ENCODE measurements at places on chromosomes 3 and 15. TPM values are rescaled to one million over a fixed set of nuclear protein-coding genes. Genes with fewer than 3 reads are reported as not detected.

DNA sequence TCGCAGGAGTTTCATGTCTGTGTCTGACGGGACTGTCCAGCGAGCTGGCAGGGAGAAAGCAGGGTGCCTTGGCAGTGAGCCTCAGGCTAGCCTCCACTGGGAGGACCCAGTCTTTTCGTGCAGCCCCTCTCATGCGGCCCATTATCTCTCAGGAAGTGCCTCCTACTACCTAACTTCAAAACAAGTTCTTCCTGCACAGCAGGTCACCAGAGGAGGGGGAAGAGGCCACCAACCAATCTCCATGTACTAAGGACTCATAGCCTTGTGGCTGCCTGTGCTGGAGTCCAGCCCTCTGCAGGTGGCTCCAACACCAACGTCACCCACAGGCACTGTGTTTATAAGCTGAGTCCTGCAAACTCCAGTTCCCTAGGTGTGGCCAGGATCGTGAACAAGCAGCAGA is 4.8 kb downstream of the VIPR1 start:
- DNase-seq = peak; percentile 27

DNA sequence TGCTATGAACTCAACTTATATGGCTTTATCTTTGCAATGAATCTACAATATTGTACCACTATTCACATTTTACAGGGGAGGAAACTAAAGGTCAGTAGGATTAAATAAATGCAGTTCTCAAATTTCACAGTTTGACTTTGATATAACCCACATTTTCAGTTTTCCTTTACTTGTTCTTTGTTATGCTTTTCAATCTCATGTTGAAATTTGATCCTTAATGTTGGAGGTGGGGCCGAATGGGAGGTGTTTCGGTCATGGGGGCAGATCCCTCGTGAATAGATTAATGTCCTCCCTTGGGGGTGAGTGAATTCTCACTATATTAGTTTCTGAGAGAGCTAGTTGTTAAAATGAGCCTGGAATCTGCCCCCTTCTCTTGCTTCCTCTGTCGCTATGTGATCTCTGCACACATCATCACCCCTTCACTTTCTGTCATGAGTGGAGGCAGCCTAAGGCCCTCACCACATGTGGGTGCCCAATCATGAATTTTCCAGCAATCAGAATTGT is 44.7 kb downstream of the CD200 start:
- no peak for DNase-seq

DNA sequence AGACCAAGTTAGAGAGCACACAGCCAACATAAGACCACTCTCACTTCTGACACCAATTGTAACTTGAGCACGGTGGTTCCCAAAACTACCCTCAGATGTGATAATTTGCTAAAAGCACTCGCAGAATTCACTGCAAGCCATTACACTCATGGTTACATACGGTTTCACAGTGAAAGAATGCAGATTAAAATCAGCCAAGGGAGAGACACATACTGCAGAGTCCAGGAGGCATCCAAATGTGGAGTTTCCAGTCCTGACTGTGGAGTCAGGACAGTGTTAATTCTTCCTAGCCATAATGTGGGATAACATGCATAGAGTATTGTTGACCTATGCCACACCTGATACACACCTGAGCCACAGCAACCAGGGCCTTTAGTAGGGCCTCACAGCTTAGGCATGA is 956.4 kb downstream of the NTRK3 start:
- no peak for DNase-seq

- DNase-seq = no peak
Observed at GRCh38 chr3:154862265-154862664, 217.9 kb upstream of the MME start.

- DNase-seq = no peak
Observed at GRCh38 chr15:62734706-62735105, 307.8 kb upstream of the TPM1 start.

GRCh38 chr15:66939451-66940023 is 125.9 kb upstream of the SMAD3 start:
- peak; percentile 33 for DNase-seq

GRCh38 chr3:112875561-112875960 is 28.9 kb upstream of the CD200R1L start:
- DNase-seq = no peak

GRCh38 chr3:114375608-114376421 is 82.0 kb downstream of the TIGIT start:
- DNase-seq = no peak

GRCh38 chr3:43608751-43609150 is 13.1 kb downstream of the ANO10 start:
- DNase-seq = no peak

DNA sequence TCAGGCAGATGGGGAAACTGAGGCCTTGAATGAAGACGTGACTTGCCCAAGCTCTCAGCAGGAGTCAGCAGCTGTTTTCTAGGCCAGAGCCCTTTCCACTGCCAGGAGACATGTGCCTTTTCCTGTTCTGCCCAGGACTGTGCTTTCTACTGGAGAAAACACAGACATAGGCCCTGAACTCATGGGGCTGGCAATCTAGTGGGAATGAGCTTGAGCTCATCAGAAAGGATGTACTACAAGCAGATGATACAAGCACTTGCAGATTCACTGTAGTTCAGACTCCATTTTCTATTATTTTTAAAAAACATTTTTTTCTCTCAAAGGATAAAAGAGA is 14.4 kb downstream of the MASP1 start:
- DNase-seq = no peak

GRCh38 chr3:56796202-56796601 is 5.5 kb downstream of the ARHGEF3 start:
- DNase-seq = no peak

DNA sequence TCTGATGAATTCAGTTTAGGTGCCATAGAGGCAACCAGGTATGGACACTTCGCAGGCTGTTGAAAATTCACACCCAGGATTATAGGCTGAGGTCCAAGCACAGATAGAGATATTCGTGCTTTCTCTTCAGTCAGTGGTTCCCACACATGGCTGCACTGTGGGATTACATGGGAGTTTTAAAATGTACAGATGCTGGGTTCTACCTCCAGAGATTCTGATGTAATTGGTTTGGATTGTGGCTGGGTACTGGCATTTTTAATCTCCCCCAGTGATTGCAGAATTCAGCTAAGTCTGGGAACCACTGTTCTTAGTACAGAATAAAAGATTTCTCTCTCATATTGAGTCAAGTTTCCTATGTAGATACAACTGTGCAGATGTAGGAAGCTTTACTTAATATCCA is 91.6 kb downstream of the FOXB1 start:
- DNase-seq = no peak

DNA sequence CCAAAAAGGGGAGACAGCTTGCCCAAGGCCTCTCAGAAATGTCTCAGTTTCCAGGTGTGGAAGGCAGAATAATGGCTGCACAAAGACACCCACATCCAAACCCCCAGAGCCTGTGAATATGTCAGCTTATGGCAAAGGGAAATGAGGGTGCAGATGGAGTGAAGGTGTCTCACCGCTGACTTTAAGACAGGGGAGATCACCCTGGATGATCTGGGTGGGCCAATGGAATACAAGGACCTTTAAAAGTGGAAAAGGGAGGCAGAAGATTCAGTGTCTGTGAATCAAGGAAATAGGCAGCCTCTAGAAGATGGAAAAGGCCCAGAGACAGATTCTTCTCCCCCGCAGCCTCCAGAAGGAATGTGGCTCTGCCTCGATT is 48.8 kb upstream of the ATP2B2 start:
- no peak for DNase-seq

OSTN gene
- 1.1 TPM for total RNA-seq

RPSA gene
- total RNA-seq = 447 TPM

AGTR1 gene
- total RNA-seq = 7.2 TPM
